ENCODE measurements at places on chromosomes 12 and 14. TPM values are rescaled to one million over a fixed set of nuclear protein-coding genes. Genes with fewer than 3 reads are reported as not detected.

MYF5 gene
- not detected for total RNA-seq

ADSS1 gene
- 5.3 TPM for total RNA-seq

GPR132 gene
- 0.69 TPM for total RNA-seq

IL31 gene
- total RNA-seq = not detected

OR4M1 gene
- total RNA-seq = not detected

ABCD2 gene
- total RNA-seq = 4.0 TPM

TTLL5 gene
- 40.1 TPM for total RNA-seq

ACSM4 gene
- not detected for total RNA-seq

BEST3 gene
- total RNA-seq = 1.7 TPM

RNASE3 gene
- 0.55 TPM for total RNA-seq

CLEC7A gene
- total RNA-seq = 4.7 TPM

INTS13 gene
- 33.1 TPM for total RNA-seq

ESR2 gene
- 0.69 TPM for total RNA-seq

CABP1 gene
- 3.5 TPM for total RNA-seq

TMEM52B gene
- 0.83 TPM for total RNA-seq

KRT80 gene
- total RNA-seq = not detected

SLCO1B1 gene
- not detected for total RNA-seq

ZDHHC22 gene
- total RNA-seq = 5.6 TPM

SAMD4A gene
- 31.2 TPM for total RNA-seq

Data from spinal cord (tissue), 10 donors.